Adipocyte (in vitro differentiated cells): ENCODE measurements at places on chromosomes 1 and 21.
A peak's percentile ranks its signal among the peaks of the same experiment; 100 is the strongest.

DNA sequence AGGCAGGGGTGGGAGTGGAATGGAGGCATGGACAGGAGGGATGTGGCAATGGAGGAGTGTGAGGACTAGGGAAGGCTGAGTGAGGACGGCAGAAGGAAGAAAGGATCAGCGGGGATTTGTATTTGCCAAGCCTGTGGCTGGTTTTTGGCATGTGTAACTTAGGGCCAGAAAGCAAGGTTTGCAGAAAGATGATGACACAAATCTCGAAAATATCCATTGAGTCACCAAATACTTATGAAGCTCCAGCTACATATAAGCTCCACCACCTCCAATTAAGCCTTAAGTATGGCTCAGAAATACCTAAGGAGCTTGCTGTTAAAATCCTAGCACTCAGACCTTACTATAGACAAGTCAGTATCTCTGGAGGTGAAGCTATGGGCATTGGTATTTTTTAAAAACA is 90.1 kb downstream of the OMA1 start:
- DNase-seq = peak; percentile 63

GRCh38 chr1:44849575-44850132 is 6.6 kb upstream of the PTCH2 start:
- DNase-seq = no peak

DNA sequence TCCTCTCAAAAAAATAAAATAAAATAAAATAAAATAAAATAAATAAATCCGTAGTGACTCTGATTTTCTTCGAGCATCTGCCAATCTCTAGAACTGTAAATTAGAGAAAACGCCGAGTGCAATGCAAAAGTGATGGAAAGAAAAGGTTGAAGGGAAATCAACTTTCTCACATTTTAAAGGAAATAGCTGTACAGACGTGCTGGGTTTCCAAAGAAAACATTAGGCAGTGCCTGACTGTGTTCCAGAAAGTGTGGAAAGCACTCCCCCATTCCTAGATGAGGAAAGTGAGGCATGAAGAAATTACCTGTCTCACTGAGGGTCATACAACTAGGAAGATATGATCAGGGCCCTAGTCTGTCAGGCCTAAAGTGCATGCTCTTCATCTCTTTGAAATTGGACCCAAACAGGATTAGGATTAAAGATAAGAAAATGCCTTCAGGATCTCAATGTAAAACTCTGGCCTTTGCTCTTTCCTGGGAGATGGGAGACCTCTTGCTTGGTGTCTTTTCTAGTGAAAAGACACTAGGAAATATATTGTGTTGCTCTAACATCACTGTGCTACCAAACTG is 1.8 kb upstream of the PTPN14 start:
- DNase-seq = no peak

DNA sequence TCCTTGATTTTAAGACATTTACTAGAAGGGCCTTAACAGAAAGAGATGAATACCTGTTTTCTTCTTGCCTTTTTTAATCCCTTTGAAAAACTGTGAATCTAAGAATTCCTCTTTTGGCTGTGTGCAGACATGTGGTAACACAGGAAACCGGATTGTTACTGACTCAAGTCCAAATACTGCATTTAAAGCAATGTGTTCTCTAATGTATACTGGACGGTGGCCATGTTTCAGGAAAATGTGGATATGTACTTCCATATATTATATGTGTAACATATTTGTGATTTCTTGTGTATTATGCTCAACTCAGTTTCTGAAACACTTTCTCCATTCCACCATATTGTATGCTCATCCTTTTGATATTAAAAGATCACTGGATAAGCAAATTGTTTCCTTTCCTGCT is 185.1 kb downstream of the LRRC7 start:
- no peak for DNase-seq

DNA sequence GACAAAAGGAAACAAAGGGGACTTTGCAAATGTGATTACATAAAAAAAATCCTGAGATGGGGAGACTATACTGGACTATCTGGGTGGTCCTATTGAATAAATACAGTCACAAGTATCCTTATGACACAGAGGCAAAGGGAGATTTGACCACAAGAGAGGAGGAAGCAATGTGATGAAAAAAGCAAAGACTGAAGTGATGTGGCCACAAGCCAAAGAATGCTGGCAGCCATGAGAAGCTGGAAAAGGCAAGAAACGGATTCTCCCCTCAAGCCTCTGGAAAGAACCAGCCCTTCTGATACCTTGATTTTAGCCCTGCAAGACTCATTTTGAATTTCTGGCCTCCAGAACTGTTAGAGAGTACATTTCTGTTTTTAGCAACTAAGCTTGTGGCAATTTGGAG is 36.4 kb downstream of the OLFML2B start:
- DNase-seq = no peak

- DNase-seq = no peak
Observed at GRCh38 chr1:39540504-39541031, 36.0 kb downstream of the PABPC4 start.

GRCh38 chr1:223776075-223776814 is 63.9 kb downstream of the CAPN2 start:
- peak; percentile 53 for DNase-seq

- no peak for DNase-seq
Observed at GRCh38 chr1:222106377-222106776, 364.5 kb upstream of the DUSP10 start.

GRCh38 chr1:236951672-236952071 is 52.6 kb downstream of the MT1HL1 start:
- no peak for DNase-seq

DNA sequence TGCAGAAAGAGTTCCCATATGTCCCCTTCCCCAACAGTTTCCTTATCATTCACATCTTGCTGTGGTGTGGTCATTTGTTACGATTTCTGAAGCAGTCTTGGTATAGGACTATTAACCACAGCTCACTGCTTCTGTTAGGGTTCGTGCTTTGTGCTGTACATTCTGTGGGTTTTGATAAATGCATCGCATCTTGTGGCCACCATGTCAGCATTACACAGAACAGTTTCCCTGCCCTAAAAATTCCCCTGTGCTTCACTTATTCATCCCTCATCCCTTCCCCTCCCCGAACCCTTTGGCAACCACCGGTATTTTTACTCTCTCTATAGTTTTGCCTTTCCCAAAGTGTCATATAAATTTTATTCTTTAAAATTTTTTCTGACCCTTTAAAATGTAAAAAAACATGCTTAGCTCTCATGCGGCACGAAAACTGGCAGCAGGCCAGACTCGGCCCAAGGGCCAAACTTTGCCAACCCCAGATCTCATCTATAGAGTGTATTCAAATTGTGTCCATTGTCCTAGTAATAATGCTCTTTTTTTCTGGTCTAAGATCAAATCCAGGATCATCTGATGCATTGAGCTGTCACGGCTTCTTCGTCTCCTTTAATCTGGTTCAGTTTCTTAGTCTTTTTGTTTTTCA is 78.2 kb downstream of the SIM2 start:
- no peak for DNase-seq

GRCh38 chr1:150271291-150271959 is 1.2 kb upstream of the C1orf54 start:
- DNase-seq = no peak

DNA sequence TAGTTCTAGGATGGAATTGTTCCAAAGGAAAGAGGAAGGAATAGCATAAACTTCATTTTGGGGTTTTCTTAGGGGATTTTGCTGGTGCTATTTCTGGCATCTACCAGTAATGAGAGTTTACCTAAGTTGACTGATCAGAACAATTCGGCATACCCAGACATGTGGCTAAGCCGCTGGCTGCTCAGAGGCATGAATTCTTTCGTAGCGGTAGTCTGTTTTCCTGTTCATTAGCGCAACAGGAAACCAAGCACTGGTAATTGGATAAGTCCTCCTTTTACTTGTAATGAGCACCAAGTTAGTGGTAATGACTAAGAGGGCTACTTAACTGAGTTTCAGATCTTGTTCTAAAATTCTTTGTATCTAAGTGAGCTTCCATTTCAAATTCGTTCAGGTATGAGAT is 38.6 kb downstream of the C21orf91 start:
- DNase-seq = no peak

GRCh38 chr1:27572679-27573426 is 31.1 kb downstream of the AHDC1 start:
- DNase-seq = peak; percentile 49

GRCh38 chr1:65163201-65163805 is 15.3 kb downstream of the AK4 start:
- DNase-seq = no peak

DNA sequence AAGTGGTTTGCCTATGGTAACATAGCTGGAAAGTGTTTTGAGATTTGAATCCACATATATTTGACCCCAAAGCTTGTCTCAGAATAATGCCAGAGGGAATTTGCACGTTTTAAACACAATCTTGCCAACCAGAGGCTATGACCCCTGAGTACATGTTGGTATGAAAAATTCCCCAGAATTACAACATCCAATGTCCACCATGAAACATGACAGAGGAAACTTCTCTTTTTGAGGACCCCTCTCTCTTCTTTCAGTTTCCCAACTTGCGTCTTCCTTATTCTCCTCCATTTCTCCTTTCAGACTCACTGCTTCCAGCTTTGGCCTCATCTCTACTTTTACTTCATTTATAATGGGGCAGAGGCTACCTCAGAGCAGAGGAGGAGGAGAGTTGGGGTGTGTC is 5.5 kb upstream of the KCNJ9 start:
- no peak for DNase-seq

DNA sequence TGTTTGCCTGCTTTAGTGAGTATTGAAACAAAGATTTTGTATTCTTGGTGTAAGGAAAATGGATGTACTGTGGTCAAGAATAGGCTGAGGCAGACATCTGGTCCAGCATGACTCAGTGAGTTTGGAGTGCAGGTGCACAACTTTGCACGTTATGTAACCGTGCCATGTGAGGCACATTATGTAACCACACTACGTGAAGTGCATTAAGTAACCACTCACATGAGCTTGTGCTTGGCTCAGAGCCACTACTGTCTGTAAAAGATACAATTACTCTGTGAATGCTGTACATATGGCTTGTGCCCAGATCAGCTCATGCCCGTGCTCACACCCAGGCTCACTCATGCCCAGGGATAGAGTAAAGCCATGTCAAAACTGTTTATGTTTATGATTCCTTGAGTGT is 216.8 kb downstream of the CTH start:
- no peak for DNase-seq

DNA sequence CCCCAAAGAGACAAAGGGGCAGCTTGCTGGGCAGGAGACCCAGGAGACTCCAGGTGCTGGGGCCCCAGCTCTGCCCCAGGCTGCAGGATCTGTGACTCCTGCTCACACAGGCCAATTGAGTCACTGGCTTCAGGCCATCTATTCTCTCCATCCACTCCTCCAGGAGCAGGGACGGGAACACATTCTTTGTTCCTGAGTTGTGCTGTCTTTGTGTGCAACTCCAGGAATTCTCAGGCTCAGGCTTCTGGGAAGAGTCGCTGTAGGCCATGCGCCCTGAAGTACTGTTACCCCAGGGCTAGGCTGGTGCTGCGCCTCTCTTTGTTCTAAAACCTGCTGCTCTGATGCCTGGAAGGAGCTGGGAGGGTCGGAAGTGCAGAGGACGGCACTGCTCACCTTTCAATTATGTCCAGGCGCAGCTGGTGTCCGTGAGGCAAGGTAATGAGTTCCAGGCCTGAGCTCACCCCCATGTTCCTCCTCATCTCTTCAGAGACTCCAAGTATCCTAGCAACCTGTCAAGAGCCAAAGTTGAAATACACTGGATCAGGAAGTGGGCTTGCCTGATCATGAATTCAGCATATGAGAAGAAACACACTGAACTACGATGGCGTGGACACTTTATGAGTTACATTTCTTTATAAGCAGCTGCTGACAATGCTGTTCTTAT is 105.9 kb downstream of the BCAR3 start:
- no peak for DNase-seq

GRCh38 chr1:228988664-228989063 is 253.4 kb downstream of the RHOU start:
- no peak for DNase-seq

GRCh38 chr1:89719502-89720306 is 86.8 kb downstream of the LRRC8C start:
- DNase-seq = peak; percentile 54

- DNase-seq = no peak
Observed at GRCh38 chr1:65458730-65459396, 38.4 kb downstream of the LEPR start.

GRCh38 chr1:113686891-113687618 is 72.2 kb downstream of the PHTF1 start:
- peak; percentile 87 for DNase-seq

- DNase-seq = no peak
Observed at GRCh38 chr1:106924360-106924759, 132.1 kb upstream of the PRMT6 start.

- DNase-seq = peak; percentile 29
Observed at GRCh38 chr21:41166884-41167283, 1.1 kb upstream of the BACE2 start.

GRCh38 chr1:10730985-10731384 is 65.5 kb downstream of the CASZ1 start:
- peak; percentile 66 for DNase-seq

GRCh38 chr1:97307151-97307550 is 585.6 kb downstream of the PTBP2 start:
- DNase-seq = no peak

DNA sequence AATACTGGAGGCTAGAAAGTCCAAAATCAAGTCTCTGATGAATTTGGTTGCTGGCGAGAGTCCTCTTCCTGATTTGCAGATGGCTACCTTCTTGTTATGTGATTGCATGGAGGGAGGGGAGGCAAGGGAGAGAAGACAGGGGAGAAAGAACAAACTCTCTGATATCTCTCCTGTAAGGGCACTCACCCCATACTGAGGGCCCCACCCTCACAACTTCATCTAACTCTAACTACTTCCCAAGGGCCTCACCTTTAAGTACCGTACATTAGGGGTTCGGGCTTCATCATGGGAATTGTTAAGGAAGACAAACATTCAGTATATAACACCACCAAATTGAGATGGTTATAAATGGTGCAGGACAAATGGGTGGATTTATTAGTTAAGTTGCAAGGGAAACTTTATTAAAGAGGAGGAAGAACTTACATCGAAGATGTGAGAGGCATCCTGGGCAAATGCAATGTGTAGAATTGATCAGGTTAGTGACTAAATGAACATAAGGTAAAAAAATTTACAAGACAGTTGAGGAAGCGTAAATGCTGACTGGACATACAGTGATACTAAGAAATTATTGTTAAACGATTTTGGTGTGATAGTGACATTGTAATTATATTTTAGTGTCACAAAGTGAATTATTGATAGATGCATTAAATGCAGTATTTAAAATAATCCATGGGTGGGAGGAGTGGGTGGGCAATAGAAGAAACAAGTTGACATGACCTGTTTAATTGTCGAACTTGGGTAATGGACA is 10.6 kb downstream of the OR2B11 start:
- DNase-seq = no peak

DNA sequence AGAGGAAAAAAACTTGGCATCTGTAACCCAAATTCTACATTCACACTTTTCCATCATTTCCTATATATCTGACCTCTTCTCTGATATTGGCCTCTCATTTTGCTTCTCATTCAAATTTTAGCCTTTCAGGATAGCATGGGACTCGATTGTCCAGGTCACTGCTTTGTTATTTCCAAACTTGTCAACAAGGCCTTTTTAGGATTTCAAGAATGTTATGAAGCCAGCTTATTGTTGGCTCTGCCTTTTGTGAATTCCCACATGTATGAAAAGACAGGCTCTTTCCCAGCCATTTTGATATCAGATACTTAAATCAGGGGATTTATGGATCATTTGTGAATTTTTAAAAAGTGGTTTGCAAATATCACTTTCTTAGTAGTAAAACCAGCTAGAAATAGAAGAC is 663.5 kb downstream of the NCAM2 start:
- no peak for DNase-seq

GRCh38 chr1:97351846-97352245 is 569.0 kb downstream of the DPYD start:
- DNase-seq = peak; percentile 36

GRCh38 chr1:107276247-107276646 is 135.4 kb downstream of the NTNG1 start:
- no peak for DNase-seq

GRCh38 chr1:39877231-39877778 is 6.0 kb downstream of the TRIT1 start:
- no peak for DNase-seq
